ENCODE measurements at places on chromosomes 12 and 14. TPM values are rescaled to one million over a fixed set of nuclear protein-coding genes. Genes with fewer than 3 reads are reported as not detected.

Gene TMTC1
- polyA plus RNA-seq = 9.6 TPM

Gene CDK4
- 61.7 TPM for polyA plus RNA-seq

Gene TC2N
- 5.0 TPM for polyA plus RNA-seq

Gene FAM90A1
- polyA plus RNA-seq = not detected

Gene ACADS
- polyA plus RNA-seq = 64.4 TPM

Gene CTSG
- polyA plus RNA-seq = 0.23 TPM

Gene BICDL1
- polyA plus RNA-seq = 0.44 TPM

Gene GNG2
- polyA plus RNA-seq = 3.6 TPM

Gene ZFC3H1
- polyA plus RNA-seq = 6.9 TPM

Gene C12orf54
- polyA plus RNA-seq = not detected

Gene SYNDIG1L
- polyA plus RNA-seq = 0.03 TPM

Gene TAS2R42
- not detected for polyA plus RNA-seq

Gene LRRC10
- 31.4 TPM for polyA plus RNA-seq

Gene BCL11B
- polyA plus RNA-seq = 0.03 TPM

Gene AKAP3
- 3.1 TPM for polyA plus RNA-seq

Gene SDS
- 0.33 TPM for polyA plus RNA-seq

Gene SLC6A15
- polyA plus RNA-seq = not detected

Gene DLK1
- polyA plus RNA-seq = 3.2 TPM

Gene GPR135
- polyA plus RNA-seq = 1.0 TPM
